Glutamatergic neuron (in vitro differentiated cells): ENCODE measurements at places on chromosomes 3 and 15. TPM values are rescaled to one million over a fixed set of nuclear protein-coding genes. Genes with fewer than 3 reads are reported as not detected.

Gene NANOGP8
- 0.86 TPM for total RNA-seq

DNA sequence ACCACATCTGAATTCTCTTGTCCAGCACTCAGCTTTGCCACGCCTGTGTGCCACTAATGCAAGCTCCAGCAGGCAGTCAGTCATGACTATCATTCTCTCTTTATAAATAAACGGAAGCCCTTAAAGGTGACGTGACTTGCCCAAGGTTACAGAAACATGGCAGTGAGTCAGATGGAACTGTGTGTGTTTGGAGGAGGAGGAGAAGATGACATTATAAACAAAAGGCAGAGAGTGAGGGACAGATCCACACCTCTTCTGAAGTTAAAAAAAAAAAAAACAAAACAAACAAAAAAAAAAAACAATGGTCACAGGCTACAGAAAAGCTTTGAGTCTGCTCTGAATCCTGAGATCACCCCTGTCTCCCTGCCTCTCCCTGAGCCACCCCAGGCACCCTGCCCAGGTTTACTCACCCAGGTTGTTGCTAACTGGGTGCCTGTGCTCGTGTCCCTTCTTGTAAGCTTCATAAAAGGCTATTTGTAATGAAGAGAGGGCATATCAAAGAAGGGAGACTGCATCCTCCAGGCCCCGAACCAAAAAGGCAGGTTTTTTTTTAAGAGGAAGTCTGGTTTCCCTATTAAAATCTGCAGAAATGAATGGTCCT, 119.7 kb upstream of the PHLDB2 start:
- DNase-seq: no peak

- DNase-seq: no peak
Measured at GRCh38 chr3:65632414-65632813, 406.3 kb downstream of the MAGI1 start.

Gene EPHA6
- total RNA-seq: 9.0 TPM

Gene FGF7
- 0.07 TPM for total RNA-seq

DNA sequence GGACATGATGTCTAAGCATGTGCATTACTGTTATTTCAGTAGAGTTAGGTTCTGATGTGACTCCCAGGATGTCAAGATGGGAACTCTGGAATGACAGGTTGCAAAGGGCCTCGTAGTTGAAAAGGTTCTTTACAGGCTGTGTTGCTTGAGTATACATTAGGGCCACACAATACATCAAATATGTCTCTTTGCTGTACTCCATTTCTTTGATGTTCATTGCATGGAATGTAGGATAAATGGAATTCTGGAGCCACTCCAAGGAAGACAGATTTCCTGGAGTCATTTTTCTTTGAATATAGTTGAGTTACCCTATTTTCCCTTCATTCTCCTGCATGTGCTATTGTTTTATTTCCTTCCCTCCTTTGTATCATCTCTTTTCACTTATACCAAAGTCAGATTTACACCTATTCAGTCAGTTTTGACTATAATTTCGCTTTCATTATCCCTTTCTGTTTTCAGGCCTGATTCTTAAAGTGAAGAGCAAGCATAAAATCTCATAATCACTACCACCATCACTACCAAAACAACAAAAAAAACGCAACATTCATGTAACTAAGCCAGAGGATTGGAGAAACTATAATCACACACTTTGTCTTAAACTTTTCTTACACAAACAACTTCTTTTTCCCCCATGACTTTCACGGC, 61.2 kb upstream of the PTX3 start:
- DNase-seq: no peak

Gene RBPMS2
- total RNA-seq: 2.0 TPM

Gene CASR
- total RNA-seq: not detected

Gene FRMD4B
- 3.9 TPM for total RNA-seq

Gene CPNE9
- 54.6 TPM for total RNA-seq

DNA sequence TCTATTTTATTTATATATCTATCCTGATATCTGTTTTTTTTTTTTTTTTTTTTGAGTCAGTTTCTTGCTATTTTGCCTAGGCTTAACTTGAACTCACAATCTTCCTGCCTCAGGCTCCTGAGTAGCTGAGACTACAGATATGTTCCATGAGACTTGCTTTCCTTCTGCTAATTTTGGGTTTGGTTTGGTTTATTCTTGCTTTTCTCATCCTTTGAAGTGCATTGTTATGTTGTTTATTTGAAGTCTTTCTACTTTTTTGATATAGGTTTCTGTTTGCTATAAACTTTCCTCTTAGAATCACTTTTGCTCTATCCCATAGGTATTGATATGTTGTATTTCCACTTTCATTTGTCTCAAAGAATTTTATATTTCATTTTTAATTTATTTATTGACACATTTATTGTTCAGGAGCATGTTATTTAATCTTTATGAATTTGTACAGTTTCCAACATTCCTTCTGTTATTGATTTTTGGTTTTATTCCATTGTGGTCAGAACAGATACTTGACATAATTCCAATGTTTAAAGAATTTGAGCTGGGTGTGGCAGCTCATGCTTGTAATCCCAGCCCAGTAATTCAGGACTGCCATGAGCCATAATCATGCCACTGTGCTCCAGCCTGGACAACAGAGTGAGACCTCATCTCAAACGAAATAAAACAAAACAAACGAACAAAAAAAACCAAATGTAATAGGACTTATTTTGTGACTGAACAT, 62.3 kb upstream of the PLSCR4 start:
- no peak for DNase-seq

GRCh38 chr3:156583469-156583868, 28.6 kb upstream of the SSR3 start:
- DNase-seq: no peak

Gene WDR93
- not detected for total RNA-seq

DNA sequence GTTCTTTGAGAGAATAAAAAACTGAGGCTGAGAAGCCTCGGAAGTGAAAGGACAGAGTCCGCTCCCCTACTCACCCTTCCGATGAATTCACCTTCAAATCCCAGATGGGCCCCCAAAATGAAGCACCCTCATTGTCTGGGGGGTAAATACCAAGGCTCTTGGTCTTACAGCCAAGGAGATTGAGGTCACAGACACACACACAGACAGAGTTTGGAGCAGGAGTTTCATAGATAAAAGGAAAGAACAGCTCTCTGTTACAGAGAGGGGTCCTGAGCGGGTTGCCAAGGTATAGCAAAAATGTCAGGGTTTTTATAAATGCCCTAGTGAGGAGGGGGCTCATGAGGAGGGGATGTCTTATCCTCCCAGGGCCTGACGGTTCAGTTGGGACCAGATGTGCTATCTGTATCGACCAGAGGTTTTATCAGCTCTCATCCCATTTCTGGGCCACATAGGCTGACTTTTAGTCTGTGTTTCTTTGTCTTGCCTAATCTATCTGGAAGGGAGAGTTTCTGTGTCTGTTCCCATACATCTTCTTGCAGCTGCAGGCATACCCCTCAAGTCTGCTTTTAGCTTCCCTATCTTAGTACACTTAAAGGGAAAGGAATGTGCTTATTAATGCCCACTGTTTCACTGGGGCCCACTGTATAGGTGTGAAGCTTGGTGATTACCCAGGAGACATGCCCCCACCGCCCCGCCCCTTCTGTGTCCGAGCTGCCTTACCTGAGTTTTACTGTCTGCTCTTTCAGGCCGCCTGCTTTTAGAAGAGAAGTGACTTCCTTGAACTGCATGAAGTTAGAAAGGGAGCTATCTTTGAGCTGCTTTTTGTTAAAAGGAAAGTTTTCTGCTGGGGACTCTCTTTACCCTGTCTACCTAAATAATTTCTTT, 66.8 kb upstream of the ATP11B start:
- no peak for DNase-seq

- no peak for DNase-seq
Measured at GRCh38 chr3:125359700-125360099, 15.4 kb downstream of the ZNF148 start.

GRCh38 chr3:189096092-189096491, 75.7 kb upstream of the TPRG1 start:
- DNase-seq: no peak

Gene SLC25A38
- 21.1 TPM for total RNA-seq

DNA sequence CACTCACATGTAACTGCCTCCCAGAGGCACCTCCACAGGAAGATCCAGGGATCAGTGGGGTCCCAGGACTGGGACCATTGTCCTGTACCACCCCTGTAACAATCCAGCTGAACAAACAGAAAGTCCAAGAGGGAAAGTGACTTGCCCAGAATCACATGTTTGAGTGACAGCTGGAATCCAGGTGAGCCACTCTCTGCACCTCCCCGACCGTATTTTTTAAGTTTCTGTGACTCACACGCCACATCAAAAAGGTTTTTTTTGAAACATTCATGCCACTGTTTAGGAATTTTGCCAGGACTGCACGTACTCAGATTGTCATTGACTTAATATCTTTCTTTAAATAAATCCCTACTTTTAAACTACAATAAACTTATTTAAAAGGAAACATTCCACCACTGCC, 9.8 kb upstream of the SLC6A1 start:
- no peak for DNase-seq
